Right cardiac atrium (tissue), 5 donors: ENCODE measurements at places on chromosomes 5 and 9.

DNA sequence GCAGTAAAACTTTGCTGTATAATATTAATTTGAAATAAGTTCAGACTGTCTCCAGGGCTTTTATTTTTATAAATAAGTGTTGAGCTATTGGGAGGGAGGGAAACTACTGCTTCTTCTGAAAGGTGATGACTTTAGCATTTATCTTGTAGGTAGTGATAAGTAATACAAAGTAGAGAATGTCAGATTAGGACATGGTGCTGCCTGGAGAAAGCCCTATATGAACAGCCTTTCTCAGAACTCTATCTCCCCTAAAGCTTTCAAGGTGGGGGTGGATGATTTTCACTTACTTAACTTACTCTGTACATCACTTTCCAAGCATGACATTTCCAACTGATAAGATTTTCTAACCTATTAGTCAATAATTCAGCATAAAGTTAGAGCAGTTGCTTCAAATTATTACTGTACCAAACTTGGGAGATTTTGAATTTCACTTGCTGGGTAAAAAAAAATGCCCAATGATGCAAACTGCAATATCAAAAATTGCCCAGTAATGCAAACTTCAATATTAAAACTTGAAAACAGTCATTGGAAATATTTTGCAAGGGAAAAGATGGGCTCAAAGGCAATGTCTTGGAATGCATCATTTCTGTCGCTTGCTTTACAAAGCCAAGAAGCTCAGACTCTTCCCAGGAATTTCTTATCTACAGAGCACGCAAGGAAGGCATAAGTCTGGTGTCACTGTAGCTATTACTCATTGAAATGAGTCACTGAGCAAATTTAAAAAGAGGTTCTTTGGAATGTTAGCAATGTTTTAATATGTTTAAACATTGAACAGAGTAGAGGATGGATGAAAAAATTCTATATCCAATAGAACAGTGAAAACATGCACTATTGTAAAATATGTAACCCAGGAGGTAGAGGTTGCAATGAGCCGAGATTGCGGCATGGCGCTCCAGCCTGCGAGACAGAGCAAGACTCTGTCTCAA, 569.5 kb downstream of the PSAT1 start:
- DNase-seq, result no peak

- DNase-seq, result no peak
Measured at GRCh38 chr5:180341595-180341994, 11.5 kb downstream of the GFPT2 start.

DNA sequence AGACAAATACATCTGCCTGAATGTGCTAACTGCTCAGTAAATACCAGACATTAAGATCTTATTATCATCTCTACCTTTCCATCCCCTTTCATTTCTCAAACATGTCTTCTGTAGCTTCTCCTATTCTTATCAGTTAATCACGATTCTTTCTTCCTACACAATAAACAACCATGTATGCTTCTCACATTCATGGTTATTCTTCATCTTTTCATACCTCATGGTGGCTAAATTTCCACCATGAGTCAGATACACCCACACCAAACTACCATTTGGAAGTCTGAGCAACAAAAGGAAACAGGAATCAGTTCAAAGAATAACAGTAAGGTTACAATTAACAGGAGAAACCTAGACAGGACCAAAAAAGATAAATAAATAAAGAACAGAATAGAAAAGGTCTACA, 7.7 kb downstream of the ZNF622 start:
- DNase-seq, result no peak

GRCh38 chr5:79762929-79763328, 73.3 kb downstream of the CMYA5 start:
- no peak for DNase-seq

DNA sequence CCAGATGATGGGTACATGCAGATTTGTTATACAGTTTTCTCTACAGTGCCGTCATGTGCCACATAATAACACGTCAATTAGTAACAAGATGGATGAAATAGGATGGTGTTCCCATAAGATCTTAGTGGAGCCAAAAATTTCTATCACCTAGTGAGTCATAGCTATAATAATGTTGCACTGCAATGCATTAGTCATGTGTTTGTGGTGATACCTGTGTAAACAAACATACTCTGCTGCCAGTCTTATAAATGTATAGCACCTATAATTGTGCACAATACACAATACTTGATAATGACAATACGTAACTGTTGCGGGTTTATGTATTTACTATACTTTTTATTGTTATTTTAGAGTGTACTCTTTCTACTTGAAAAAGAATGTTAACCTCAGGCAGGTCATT, 865.4 kb downstream of the MAT2B start:
- DNase-seq, result no peak

- DNase-seq, result peak; percentile 90
Measured at GRCh38 chr9:135085830-135086546, 1.5 kb upstream of the OLFM1 start.

- DNase-seq, result no peak
Measured at GRCh38 chr5:111116550-111116949, 24.4 kb downstream of the WDR36 start.

- no peak for DNase-seq
Measured at GRCh38 chr5:45260292-45260691, 435.9 kb downstream of the HCN1 start.

DNA sequence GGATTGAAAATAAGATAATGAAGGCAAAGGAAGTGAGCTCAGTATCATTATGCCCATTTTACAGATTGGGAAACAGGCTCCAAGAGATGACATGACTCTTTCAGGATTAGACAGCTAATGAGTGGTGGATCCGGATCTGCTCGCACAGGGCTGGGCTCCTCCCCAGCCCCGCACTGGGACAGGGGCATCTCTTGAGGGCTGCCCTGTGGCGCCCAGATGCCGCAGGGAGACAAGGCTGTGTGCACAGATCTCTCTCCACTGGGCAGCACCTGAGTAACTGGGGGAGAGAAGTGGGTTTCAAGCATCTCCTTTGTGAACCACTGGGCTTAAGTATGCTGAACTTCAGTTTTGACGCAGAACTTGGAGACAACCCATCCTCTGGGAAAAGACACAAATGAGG, 43.9 kb downstream of the ADAMTS2 start:
- no peak for DNase-seq

DNA sequence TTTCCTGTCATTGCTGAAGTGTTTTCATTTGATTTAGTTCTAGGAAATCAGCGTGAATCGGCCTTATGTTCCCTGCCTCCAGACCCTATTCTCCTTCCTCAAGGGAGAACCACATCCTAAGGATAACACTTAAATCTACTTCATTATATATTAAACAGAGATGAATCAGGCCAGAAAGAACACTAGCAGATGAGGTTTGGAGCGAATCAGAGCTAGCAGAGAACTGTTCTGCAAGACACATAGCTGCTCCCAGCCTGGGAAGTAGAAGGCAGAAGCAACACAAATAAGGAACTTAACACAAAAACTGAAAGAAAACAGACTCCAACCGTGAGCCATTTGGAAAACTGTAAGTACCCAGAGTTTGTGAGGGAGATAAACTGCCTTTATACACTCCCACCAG, 718.2 kb downstream of the SEMA5A start:
- no peak for DNase-seq

DNA sequence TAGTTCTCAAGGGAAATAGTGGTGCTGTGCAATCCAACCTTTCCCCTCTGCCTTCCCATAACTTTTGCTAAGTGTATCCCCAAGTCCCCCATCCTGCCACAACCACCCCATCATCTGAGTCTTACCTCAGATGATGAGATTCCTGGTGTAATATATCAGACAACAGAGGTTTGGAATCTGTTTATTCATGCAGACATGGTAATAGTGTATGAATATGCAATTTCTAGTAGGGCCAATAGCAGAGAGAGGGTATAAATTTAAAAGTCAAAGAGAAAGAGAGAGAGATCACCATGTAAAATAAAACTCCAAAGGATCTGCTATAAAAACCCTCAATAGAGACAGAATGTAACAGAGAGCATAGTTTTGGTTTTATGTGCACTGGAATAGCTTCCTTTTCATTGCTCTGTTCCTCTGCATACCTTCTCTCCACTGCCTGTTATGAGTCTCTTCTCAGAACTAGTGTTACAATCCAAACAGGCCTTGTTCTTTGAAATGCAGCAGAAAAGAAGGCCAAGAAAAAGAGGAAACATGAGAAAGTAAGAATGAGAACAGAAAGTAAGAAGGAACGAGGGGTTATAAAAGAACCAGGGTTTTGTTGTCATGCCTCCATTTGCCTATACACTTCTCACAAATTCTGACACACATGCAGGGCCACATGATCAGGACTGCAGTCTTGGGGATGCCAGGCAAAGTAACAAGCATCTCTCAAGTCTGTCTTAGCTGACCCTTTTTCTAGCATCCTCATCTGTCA, 278.0 kb downstream of the CETN3 start:
- no peak for DNase-seq

- no peak for DNase-seq
Measured at GRCh38 chr9:112241491-112241890, 66.4 kb upstream of the SUSD1 start.

DNA sequence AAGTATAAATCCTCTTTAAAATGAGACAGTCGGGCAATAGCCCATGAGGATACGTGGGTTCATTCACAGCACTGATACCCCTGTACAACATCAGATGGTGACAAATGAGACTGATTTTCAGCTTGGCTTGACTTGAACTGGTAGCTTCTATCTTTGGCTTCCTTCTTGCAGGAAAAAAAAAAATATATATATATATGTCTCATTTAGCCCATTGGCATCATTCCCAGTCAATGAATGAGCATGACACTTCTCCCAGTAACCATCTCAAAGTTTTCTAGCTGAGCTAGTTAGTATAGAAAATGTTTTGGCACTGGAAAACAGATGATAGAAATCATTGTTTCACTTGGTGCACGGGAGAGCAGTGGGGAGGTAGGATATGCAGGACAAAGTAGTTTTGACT, 222.5 kb upstream of the TAS2R1 start:
- DNase-seq, result no peak

DNA sequence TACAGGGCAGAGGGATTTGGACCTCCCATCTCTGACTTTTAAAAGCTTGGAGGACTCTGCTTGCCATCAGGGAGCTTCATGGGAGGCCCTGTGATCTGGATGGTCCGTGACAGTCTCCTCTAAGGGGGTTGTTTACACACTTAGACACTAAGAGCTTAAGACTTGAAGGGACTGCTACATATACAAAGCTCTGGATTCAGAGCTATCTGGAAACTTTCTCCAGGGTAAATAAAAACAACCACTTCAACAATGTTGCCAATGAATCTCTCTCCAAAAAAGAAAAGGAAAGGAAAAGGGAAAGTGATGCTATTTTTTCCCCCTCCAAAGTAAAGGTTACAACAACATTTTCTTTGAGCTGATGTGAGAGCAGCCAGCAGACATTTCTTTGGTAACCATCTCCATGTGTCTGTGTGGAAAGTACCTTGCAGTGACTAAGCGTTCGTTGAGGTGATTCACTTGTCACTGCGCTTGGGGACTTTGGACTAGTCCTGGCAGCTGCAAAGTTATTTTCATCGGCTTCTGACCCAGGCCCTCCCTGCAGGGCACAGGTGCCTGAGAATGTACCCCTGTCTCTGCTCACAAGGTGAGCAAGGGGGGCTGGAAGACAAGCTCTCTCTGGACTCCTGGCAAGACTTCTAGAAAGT, 262.1 kb upstream of the KLF4 start:
- DNase-seq, result no peak

GRCh38 chr9:133735931-133736330, 2.2 kb downstream of the SARDH start:
- DNase-seq, result no peak

GRCh38 chr5:139655727-139656271, 7.7 kb downstream of the CXXC5 start:
- peak; percentile 91 for DNase-seq

DNA sequence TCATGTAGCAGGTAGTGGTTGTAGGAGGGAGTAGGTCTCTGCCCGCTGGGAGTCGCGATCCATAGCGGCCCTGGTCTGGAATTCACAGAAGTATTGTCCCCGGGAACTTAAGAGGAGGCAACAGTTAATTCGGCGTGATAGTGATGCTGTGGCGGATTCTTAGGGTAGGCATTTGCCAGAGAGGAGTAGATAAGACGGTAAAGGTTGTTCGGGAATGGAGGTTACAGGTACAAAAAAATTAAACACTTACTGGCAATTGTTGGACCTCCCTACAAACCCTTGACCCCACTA, 679 bp downstream of the SMC5 start:
- DNase-seq, result no peak

GRCh38 chr5:17075236-17075635, 139.1 kb upstream of the MYO10 start:
- DNase-seq, result no peak

DNA sequence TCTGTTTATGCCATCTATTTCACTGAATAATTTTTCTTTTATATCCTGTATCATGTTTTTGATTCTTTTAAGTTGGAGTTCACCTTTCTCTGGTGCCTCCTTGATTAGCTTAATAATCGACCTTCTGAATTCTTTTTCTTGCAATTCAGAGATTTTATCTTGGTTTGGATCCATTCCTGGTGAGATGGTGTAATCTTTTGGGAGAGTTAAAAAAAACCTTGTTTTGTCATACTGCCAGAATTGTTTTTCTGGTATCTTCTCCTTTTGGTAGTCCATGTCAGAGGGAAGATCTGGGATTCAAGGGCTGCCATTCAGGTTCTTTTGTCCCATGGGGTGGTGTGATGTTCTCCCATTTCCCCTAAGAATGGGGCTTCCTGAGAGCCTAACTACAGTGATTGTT, 800.8 kb upstream of the TYRP1 start:
- no peak for DNase-seq

DNA sequence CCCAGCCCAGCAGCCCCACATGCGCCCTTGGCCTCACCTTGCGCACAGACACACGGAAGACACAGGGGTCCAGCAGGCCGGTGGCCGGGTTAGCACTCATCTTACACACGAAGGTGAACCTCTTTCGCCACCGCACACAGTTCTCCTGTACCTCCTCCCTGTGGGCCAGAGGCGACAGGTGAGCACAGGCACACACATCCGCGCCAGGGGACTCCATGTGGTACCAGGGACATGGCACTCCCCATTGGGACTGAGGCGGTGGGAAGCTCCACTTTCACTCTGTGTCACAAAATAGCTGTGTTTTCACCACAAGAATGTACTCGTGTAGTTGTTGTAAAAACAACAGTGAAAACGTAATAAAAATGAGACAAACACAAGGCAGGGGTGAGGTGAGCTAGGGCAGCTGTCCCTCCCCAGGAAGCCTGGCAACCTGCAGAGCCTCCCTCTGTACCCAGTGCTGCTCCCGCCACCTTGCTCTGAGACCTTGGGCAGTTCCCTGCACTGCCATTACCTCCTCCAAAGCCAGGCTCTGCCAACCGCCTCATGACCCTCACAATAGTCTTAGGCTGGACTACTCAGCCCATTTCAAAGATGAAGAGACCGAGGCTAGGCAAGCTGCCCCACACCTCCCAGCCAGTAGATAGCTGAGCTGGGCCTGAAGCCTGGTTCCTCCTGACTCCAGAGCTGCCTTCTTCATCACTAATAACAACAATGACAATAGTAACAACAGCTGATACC, 16.3 kb upstream of the DPM2 start:
- DNase-seq, result peak; percentile 4

DNA sequence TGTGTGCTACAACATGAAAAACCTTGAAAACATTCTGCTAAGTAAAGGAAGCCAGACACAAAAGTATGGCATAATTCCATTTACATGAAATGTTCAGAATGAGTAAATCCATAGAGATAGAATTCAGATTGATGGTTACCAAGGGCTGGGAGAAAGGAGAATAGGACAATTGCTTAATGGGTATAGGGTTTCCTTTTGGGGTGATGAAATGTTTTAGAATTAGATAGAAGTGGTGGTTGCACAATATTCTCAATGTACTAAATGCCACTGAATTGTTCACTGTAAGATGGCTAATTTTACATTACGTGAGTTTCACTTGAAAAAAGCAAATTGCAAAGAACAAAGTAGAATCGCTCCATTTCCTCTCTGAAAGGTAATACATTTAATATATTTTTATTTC, 43.0 kb upstream of the GAS1 start:
- DNase-seq, result no peak

- no peak for DNase-seq
Measured at GRCh38 chr9:96108691-96109380, 193.1 kb downstream of the HSD17B3 start.
